Activated T-helper 1 cell treated with anti-CD3 and anti-CD28 coated beads, Interleukin-2, amount 50 U/mL, for 16 hours (primary cell): ENCODE measurements at places on chromosomes 12 and 14.

DNA sequence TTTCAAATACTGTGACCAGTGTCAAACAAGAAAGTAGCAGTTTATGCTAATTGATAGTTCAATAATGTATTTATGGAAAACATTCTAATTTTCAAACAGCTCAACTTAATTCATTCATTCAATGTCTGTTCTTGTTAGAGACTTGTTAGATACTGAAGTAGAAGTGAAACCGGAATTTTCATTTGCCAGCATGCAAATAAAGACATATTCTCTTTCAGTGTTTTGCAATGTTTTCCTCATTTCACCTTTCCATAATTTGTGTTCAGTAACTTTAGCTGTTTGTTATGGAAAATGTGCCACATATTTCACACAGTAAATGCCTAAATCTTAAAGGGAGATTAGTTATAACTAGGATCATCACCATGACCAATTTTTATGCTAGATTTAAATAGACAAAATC, 21.2 kb downstream of the TAS2R50 start:
- no peak for DNase-seq

- DNase-seq, result no peak
These were observed 3.4 kb downstream of the RTL1 start for GRCh38 chr14:100899884-100900771.

DNA sequence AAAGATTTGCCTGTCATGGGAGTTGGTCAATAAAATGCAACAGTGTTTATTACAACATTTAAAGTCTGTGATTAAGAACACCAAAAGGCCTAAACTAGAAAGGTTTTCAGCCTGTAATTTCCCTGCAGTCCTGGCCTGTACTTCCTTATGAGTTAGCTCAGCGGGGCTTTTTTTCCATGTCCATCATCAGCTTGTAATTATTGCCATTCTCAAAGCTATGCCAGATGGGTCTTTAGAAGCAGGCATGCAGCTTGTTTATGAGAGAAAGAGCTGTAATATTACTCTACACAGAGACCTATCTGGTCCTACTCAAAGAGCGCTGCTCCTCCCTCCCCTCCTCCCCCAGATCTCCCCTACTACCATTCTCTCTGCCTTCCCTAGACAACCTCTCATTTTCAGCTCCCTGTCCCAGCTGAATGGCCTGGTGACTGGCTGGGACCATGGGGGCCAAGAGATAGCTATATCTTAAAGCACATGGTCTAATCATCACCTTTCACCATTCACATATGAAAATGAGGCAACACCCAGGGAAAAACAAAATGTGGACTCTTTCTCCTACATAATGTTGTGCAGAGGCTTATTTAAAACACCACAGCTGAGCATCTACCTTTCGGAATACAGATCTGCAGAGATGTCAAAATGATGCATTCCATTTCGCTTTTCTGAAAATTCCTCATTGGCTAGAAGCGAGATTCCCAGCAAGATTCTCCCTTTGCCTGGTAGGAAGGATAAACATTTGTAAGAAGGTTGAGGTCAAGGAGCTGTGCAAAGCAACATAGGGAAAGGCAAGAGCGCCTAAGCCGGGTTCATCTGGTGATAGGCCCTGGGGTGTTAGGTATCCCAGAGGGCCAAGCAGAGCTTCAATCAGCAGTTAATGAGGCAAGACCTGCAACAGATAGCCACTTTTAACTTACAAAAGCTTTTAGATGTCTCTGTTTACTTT, 209.7 kb upstream of the CDKN3 start:
- no peak for DNase-seq

GRCh38 chr14:55730592-55731310, 150.7 kb downstream of the KTN1 start:
- no peak for DNase-seq

DNA sequence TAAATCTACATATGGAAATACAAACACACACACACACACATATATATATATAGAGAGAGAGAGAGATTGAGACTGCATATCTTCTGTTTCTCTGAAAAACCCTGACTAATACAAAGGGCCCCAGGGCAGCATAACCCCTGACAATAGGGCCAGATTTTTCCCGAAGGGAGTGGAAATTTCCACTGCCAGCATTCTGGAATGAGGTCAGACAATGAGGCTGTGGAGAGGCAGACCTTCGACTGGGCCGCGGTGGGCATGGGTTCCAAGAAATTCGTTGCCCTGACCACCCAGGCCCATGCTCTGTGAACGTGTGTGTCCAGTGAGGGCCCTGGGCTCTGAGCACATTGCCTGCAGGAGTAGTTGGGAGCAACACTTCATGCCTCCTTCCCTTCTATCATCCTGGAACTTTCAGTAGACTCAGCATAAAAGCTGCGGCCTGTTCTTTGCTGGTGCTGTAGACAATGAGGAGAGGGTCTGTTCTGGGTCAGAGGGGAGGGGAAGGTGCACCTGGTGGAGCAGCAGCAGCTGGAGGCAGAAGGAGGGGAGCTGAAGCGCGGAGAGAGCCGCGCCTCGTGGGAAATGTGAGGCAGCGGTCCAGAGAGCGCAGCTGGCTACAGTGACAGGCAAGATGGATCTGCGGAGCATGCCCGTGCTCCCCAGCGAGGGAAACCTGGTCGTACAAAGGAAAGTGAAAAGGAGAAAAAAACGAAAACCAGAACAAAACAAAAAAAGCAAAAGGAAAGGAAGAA, 25.6 kb upstream of the CCDC60 start:
- DNase-seq, result no peak

GRCh38 chr14:23432946-23433345, 2.5 kb downstream of the MYH7 start:
- no peak for DNase-seq

- DNase-seq, result no peak
These were observed 12.4 kb downstream of the NGB start for GRCh38 chr14:77258566-77258965.

- no peak for DNase-seq
These were observed 43.0 kb upstream of the LRRC10 start for GRCh38 chr12:69653703-69654102.

DNA sequence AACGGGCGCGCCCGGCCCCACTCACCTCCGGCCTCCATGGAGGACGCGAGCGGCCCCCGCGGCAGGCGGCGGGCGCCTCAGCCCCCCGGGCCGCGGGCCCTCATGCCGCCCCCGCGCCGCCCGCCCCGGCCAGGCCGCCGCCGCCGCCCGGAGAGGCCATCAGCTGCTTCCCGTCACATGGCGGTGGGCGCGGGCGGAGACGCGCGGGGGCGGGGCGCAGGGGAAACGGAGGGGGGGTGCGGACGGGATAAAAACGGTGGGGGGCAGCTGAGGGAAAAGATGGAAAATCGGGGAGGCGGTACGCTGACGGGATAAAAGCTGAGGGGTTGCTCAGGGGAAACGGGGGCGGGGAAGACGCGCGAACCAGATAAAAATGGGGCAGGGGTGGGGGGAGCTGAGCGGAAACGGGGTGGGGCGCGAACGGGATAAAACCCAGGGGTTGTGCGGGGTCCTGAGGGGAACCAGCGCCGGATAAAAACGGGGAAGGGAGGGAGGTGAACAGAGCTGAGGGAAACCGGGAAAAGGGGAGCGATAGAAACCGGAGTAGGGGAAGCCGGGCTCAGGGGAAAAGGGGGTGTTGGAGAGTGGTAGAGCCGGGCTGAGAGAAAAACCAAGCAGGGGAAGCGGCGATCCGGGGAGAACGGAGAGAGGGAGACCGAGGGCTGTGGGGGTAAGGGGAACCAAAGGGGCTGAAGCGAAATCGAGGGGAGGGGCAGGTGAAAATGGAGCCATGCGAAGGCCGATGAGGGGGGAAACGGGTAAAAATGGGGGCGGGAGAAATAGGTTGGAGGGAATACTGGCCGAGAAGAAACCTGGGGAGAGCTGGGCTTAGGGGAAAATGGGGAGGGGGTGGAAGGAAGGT, at the start of gene WSB2:
TSS of gene WSB2 (minus strand) at position 169 of the 862 bp plus-strand sequence. CDS start at position 38, 131 bp downstream.
- DNase-seq, result peak; percentile 13
